Fibroblast of the aortic adventitia (primary cell): ENCODE measurements at places on chromosomes 11 and 22.

- DNase-seq = peak; percentile 47
Measured at GRCh38 chr11:4134806-4135205, 40.2 kb downstream of the RRM1 start.

- no peak for DNase-seq
Measured at GRCh38 chr22:47335460-47335859, 573.0 kb downstream of the TBC1D22A start.

DNA sequence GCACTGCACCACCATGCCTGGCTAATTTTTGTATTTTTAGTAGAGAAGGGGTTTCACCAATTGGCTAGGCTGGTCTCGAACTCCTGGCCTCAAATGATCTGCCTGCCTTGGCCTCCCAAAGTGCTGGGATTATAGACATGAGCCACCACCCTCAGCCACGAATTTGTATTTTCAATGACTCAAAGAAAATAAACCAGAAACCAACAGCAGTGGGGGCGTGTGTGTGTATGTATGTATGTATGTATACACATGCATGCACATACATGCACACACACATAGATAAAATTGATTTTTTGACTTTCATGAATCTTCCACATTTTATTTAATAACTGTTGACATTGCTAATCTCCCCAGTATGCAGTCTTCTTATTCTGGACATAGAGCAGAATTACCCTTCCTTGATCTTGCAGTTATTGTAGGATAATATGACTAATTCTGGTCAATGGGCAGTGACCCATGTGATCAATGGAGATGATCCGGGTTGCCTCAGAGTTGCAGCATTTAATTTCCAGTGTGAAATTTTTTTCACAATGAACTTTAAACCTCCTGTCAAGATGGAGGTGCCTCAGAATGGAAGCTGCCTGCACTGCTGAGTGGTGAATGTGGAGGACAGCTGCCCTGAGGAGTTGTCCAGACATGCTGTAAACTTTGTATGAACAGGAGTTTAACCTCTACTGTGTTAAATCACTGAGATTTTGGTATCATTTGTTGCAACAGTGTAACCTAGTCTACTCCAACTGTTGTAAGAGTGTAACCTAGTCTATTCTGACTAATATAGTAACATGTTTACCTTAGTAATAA is 12.8 kb upstream of the PTPN5 start:
- DNase-seq = no peak

DNA sequence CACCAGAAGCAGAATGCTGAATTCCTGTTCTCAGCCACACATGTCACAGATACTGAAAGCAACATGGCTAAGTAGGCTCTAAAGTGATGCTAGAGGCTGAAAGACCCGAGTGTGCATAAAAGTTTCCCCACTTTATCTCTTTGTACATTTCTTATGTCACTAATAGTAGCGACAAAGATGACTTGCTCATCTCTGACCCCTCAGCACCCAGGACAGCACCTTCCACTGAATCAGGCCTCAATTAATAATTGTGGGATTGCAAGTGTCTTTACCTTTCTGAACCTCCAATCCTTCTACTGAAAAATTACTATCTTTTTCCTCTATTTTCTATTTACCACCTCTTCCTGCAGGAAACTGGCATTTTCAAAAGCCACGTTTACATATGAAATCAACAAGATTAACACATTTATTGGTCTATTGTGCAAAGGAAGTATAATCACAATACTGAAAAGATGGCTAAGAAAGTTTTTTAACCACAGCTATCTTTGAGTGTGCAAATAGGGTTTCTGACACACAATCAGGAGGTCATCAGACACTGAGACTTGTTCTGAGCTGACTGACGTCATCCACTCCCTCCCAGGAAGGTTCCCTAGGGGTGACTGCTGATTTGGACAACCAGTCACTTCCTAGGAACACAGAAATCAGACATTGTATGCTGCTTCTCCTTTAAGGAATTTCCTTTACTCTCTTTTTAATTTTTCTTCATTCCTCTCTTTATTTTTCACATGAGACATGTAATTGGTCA is 213.9 kb upstream of the ISX start:
- DNase-seq = no peak

GRCh38 chr11:124669193-124669592 is 4.3 kb downstream of the SIAE start:
- DNase-seq = peak; percentile 68

GRCh38 chr11:31995525-31996094 is 95.3 kb upstream of the RCN1 start:
- peak; percentile 30 for DNase-seq

- no peak for DNase-seq
Measured at GRCh38 chr11:95100191-95100648, 10.6 kb downstream of the ENDOD1 start.

DNA sequence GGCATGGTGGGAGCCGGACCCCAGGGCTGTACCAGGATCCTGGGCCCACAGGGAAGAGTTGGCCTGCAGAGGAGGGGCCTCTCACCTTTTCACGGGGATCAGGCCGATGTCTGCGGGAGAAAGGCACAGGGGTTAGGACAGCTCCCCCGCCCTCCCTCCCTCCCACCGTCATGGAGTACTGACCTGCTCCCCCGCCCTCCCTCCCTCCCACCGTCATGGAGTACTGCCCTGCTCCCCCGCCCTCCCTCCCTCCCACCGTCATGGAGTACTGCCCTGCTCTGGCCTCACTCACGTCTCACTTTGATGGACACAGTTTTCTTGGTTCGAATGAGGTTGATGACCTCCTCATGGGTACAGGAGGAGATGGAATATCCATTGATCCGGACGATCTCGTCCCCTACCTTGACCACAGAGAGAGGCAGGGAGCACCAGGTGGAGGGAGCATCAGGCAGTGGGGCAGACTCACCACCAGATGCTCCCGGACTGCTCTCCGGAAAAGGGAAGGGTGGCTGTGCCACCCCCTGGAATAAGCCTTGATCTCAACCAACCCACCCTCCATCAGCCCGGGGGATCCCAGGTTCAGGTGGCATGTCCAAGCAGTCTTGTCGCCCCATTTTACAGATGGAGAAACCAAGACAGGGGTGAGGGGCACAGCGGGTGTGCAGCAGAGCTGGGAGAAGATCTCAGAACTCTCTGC is 17.1 kb downstream of the USH1C start:
- DNase-seq = no peak
